NCI-H510A treated with DMSO at 0.1 percent for 48 hours (cell line): ENCODE measurements at places on chromosomes 3 and 15.

- DNase-seq = no peak
Measured at GRCh38 chr3:194548346-194549321, 61.8 kb upstream of the ATP13A3 start.

- DNase-seq = no peak
Measured at GRCh38 chr3:171054921-171055320, 28.4 kb upstream of the SLC2A2 start.

DNA sequence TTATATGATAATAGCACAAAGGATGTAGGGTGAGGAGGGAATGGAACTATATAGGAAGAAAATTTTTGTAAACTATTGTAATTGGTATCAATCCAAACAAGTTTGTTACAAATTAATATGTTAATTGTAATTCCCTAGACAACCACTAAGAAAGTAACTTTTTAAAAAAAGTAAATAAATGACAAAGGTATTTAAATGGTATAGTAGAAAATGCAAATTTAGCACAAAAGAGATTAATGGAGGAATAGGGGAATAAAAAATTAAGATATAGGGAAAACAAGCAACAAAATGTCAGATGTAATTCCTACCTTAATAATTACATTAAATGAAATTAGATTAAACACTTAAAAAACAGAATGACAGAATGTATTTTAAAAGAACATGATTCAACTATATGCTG, 60.3 kb downstream of the TIMP4 start:
- DNase-seq = no peak

DNA sequence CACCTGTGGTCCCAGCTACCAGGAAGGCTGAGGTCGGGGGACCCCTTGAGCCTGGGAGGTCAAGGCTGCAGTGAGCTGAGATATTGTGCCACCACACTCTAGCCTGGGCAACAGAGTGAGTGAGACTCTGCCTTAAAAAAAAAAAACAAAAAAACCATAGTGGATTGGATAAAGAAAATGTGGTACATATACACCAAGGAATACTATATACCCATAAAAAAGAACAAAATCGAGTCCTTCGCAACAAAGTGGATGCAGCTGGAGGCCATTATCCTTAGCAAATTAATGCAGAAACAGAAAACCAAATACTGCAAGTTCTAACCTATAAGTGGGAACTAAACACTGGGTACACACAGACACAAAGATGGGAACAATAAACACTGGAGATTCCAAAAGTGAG, 20.6 kb upstream of the ARF4 start:
- DNase-seq = no peak

GRCh38 chr15:100726421-100727190, 124.2 kb downstream of the ASB7 start:
- DNase-seq = no peak
